ENCODE measurements at places on chromosomes 6 and 20. TPM values are rescaled to one million over a fixed set of nuclear protein-coding genes. Genes with fewer than 3 reads are reported as not detected.

The ZNF311 gene
- total RNA-seq, result 0.57 TPM

The FAM210B gene
- total RNA-seq, result 7.5 TPM

The HRH3 gene
- total RNA-seq, result not detected

The ACOT8 gene
- total RNA-seq, result 23.3 TPM

The ZKSCAN3 gene
- 1.3 TPM for total RNA-seq

The PERP gene
- total RNA-seq, result 4.3 TPM

DNA sequence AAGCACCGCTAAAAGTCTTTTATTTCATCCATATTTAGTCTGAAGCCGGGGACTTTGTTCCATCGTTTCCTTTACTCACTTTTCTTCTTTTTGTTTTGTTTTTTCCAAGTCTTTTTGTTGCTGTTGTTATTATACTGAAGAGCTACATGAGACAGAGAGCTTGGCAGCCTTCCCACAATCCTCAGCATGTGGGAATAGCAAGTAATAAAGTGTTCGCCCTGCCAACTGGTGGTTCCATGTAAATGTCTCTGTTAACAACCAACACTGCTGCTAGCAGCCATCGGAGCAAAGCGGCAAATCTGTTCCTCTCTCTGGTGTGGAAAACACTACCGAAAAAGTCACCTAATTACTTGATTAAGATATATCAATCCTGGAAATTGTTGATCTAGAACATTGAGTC, 437.8 kb upstream of the ID4 start:
- DNase-seq, result no peak

- DNase-seq, result no peak
Observed at GRCh38 chr6:113220832-113221231, 636.3 kb upstream of the MARCKS start.

- no peak for DNase-seq
Observed at GRCh38 chr6:141482796-141483597, 649.7 kb upstream of the GJE1 start.

- no peak for DNase-seq
Observed at GRCh38 chr20:44792796-44793195, 17.6 kb downstream of the RIMS4 start.

GRCh38 chr20:58982406-58983114, 1.5 kb downstream of the NELFCD start:
- no peak for DNase-seq

DNA sequence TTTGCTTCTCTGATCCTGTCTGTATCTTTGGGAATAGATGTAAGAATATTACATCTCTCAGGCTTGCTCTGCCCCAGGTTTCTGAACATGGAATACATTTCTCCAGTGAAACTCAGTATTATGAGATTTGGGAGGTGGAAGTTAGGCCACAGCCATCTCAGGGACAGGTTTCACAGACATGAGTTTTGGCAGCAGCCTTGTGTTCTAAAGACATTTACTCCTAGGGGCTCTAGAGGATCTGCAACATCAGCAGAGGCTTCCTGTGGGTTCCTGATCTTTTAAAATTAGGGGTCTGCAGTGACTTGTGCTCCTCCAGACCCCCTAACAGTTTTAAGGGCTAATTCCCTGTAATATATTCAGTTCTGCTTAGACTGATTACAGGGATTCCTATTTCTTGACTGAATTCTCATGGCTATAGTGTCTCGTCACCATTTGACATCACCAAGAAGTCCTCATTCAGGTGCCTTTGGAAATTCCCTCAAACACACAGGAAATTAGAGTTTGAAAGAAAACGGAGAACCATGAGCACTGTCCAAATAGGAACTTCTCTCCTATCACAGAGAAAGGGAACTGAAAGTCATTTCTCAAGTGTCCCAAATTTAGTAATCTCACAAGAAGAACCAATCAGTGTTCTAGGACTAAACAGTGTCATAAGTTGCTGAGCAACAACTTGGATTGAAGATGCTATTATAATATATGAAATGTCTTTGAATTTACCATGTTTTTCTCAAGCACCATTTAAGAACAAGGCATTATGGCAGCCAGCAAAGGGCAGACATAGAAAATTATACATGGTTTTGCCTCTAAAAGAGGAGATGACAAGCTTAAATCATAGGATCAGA, 2.5 kb upstream of the HLA-DRA start:
- no peak for DNase-seq

DNA sequence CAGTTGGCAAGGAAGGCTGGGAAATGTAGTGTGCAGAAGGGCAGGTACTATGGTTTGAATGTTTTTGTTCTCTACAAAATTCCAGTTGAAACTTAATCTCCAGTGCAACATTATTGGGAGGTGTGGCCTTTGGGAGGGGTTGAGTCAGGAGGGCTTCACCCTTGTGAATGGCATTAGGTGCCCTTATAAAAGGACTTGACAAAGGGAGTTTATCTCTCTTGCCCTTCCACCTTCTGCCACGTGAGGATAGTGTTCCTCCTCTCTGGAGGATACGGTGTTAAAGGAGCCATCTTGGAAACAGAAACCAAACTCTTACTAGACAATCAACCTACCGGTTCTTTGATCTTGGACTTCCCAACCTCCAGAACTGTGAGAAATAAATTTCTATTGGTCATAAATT, 82.2 kb upstream of the LRFN2 start:
- no peak for DNase-seq

DNA sequence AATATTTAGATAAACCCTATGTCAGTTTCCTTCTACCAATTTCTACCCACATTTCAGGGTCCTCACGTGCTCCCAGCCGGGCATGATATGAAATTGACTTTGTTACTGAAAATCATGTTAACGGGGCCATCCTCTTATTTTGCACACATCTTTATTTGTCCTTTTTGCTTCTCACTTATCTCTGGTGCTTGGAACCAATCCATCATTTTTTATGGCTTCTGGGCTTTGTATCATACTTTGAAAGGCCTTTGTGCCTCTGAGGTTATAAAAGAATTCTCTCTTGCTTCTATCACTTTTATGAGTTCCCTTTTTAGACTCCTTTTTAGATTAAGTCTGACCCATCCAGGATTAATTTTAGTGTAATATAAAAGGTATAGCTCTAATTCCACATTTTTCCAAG, 117.1 kb upstream of the PRND start:
- DNase-seq, result no peak

GRCh38 chr6:12039540-12040459, 27.7 kb downstream of the HIVEP1 start:
- no peak for DNase-seq

GRCh38 chr6:24079076-24079475, 46.9 kb upstream of the NRSN1 start:
- no peak for DNase-seq

- no peak for DNase-seq
Observed at GRCh38 chr20:31956556-31957526, 5.0 kb upstream of the PDRG1 start.

- no peak for DNase-seq
Observed at GRCh38 chr20:17910828-17911294, 57.7 kb downstream of the SNX5 start.

DNA sequence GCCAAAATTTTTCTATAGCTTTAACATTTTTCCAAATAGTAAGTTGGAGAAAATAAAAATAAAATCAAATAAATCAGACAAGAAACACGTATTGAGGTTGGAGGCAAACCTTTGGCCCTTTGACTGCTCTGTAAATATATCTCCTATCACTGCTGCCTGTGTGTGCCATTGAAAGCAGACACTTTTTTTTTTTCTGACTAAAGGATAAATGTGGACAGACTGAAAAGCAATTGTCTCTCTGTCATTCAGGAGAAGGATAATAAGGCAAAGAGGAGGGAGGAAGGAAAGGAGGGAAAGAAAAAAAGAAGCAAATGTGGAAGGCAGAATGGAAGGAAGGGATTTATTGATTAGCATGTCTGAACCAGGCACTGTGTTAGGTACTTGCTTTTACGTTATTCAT, 85.2 kb upstream of the SULF2 start:
- no peak for DNase-seq

DNA sequence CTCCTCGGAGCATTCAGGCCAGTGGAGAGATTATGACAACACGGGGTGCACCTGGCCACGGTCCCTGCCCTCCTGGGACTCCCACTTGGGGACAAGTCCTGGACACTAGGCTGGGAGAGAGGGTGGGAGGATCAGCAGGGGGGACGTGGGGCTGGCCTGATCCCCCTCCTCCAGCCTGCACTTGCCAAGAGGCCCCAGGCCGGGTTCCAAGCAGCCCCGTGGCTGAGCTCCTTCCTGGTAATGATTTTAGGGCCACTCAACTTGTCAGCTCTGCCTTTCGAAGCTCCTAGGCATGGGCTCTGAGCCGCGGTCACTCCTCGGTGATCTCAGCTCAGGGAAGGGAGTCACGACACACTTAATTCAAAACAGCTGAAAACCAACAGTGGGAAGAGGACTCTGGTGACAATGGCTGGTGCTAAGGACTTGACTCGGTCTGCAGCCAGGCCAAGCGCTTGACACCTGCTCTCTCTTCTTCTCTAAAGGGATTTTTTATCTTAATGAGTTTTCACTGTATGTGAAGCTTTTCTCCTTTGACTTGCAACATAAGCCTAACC, 161.7 kb downstream of the BMP7 start:
- no peak for DNase-seq

- DNase-seq, result peak; percentile 27
Observed at GRCh38 chr6:44058617-44059358, 68.5 kb downstream of the MRPL14 start.

DNA sequence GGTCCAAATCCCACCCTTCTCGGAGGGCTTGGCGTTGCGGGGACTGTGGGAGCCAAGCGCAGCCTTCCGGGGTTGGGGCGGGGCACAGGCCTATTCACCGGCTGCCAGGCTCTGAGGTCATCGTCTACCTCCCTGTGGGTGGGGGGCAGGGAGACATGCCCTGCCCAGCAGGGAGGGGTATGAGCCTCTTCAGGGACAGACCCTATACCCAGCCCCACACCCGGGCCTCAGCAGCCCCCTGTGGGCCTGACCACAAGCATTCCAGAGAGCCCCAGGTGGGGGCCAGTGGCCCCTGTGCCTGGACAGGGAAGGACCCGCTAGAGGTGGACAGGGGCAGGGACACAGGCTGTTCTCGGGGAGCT, 11.6 kb downstream of the LAMA5 start:
- DNase-seq, result no peak

All from activated naive CD4-positive, alpha-beta T cell treated with anti-CD3 and anti-CD28 coated beads for 36 hours (primary cell).